ENCODE measurements at places on chromosomes 13 and 19.
A peak's percentile ranks its signal among the peaks of the same experiment; 100 is the strongest.

- DNase-seq = peak; percentile 90
Measured at GRCh38 chr19:13154911-13155471, 4.8 kb downstream of the IER2 start.

DNA sequence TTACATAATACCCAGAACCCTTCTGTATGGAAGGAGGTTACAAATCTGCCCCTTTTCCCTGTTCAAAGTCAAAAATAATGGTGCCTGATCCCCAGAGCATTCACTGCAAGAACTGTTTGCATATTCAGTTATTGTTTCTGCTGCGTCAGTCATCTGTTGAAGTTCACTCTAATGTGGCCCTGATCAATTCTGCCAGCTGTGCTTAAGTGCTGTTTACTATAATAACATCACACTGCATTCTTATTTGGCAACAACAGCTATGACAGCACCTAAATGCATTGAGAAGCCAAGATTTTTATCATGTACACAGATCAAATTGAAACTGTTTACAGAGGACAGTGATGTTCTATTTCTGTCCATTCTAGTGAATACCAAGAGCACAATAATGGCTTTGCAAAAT lies 115.9 kb downstream of the DACH1 start:
- DNase-seq = no peak

DNA sequence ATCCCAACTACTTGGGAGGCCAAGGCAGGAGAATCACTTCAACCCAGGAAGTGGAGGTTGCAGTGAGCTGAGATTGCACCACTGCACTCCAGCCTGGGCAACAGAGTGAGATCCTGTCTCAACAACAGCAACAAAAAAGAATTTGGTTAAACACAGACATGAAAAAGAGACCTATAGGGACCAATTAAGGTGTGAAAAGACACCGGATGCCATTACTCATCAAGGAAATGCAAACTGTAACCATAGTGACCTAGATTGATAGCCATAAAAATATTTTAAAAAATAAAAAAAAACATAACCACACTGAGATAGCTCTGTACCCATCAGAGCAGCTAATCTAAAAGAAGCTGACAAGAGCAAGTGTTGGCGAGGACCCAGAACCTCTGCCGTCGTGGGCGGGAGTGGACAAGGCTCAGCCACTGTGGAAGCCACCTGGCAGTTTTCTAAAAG lies 37.1 kb upstream of the ISYNA1 start:
- DNase-seq = peak; percentile 39

- no peak for DNase-seq
Measured at GRCh38 chr19:17155251-17155650, 59.9 kb upstream of the USE1 start.

DNA sequence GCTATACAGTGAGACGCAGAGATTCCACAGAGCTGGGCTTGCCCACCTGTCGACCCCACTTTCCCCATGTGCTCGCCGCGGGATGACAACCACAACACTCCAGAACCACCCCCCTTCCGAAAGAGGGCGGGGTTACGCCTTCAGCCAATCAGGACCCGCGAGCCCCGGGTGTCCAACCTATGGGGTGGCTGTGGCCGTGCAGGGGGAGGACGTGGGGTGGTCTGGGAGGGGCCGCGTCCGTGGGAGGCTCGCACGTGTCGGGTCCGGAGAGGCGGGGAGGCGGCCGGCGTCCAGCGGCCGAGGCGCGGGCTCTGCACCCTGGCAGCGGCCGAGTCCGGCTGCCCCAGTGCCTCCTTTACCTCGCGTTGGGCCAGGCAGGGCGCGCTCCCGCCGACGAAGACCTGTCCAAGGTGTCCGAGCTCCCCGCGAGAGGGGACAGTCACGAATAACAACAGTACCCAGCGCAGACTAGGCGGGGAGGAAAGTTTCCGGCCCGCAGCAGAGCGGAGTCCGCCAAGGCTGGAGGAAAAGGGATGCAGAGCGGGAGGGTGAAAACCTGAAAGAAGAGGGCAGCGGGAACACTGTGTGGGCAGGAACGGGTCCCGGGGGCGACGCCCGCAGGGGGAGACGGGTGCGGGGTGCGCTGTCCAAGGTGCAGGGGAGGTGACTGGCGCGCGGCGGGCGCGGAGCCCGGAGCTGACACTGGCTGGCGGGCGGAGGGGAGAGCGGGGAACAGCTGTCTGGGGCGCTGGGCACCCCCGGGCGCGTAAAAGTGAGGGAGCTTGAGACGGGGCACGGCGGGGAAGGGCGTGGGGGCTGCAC lies 911 bp downstream of the ENOX1 start:
- DNase-seq = no peak

- no peak for DNase-seq
Measured at GRCh38 chr13:39603424-39603947, 493 bp upstream of the LHFPL6 start.

GRCh38 chr13:63190219-63190618 lies 1774.6 kb upstream of the PCDH20 start:
- DNase-seq = no peak

DNA sequence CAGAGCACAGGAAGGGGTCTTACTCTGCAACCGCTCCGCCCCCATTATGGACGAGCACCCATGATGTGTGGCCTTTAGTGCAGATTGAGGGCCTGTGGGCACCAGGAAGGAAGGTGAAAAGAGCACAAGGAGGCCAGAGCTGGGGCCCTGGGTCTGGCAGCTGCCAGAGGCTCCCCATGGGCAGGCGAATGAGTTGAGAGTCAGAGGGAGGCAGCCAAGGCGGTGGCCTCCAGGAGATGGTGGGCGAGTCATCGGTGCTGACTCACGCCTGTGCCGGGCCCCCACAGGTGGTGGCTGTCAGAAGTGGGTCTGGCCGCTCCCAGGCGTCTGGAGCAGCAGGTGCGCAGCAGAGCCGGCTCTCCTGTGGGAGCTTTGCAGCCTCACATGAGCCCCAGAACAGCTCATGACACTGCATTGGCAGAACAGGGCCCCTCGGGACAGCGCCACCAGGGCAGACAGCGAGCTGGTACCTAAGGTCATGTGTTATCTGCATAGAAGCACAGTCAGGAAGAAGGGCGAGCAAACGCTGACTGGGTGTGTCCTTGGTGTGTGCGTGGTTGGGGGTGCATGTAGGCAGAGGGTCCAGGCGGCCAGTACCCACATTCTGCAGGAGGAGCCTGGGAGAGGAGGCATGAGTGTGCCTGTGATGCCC lies 68.8 kb downstream of the CHST8 start:
- DNase-seq = no peak

DNA sequence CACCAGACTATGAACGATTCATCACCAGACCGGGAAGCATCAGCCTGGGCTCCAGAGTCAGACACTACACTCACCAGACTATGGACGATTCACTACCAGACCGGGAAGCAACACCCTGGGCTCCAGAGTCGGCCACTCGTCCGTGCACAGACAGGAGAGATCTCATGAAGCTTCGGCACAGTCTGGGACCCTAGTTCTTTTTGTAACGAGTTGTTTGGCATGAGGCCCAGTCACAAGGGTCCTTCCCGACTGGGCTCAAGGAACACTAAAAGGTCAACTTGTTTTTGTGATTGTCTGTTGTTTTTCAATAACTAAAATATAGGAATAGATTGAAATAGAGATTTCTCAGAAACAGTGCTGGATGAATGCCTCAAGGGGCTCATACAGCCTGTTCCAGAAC lies 1141.6 kb upstream of the MIR17HG start:
- DNase-seq = no peak

GRCh38 chr19:677601-678436 lies 1.6 kb downstream of the FSTL3 start:
- DNase-seq = no peak

- DNase-seq = no peak
Measured at GRCh38 chr13:103282571-103283450, 216.6 kb upstream of the SLC10A2 start.

GRCh38 chr19:34171877-34172660 lies at the start of gene LSM14A:
Gene LSM14A (plus strand): TSS chr19:34172504. CDS start chr19:34172643, 139 bp downstream.
- peak; percentile 94 for DNase-seq

DNA sequence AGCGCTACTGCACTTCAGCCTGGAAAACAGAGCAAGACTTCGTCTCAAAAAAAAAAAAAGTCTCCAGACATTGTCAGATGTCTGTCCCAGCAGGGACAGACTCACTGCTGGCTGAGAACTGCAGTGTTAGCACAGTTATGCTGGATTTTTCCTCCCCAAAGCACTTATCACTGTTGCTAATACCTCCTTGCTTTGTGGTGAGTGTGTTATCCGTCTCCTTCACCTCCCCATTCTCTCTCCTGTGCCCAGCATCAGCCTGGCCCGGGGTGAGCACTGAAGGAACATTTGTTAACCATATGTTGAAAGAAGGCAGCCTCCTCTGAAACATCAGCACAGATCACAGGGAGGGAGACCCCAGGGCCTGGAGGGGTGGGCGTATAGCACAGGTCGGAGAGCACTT lies 11.3 kb downstream of the MYO9B start:
- DNase-seq = no peak

- no peak for DNase-seq
Measured at GRCh38 chr13:72852207-72852606, 70.3 kb downstream of the PIBF1 start.

GRCh38 chr13:97117388-97117910 lies 104.7 kb upstream of the MBNL2 start:
- DNase-seq = no peak

GRCh38 chr13:79194272-79194671 lies 211.8 kb downstream of the RBM26 start:
- DNase-seq = peak; percentile 45

DNA sequence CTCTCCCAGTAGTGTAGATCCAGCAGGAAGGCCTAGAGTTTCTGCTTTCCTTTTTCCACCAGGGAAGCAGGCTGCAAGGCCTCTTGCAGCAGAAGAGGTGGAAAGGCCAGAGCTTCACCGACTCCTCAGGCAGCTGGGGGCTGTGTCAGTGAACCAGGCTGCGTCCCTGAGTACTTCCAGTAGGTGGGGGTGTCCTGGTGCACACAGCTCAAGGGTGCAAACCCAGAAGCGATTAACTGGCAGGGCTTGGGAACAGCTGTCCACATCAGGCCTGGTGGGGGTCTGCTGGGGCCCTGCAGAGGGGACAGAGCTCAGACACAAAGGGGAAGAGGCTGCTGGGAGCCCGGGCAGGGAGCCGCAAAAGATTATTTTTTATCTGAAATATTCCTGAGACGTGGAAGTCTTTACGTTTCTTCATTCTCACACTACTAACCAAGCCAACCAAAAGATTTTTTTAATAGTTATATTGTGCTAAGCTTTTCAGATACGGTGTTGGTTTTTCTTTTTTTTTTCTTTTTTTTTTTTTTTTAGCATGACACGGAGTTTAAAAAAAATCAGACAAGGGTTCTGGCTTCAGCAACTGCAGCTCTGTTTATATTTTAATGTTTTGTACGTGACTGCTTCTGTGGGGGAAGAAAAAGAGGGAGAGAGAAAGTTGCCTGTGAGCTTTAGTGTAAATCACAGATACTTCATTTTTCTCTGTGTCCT lies 11.0 kb downstream of the TSHZ3 start:
- no peak for DNase-seq

- no peak for DNase-seq
Measured at GRCh38 chr13:74218291-74218690, 84.1 kb upstream of the KLF12 start.

DNA sequence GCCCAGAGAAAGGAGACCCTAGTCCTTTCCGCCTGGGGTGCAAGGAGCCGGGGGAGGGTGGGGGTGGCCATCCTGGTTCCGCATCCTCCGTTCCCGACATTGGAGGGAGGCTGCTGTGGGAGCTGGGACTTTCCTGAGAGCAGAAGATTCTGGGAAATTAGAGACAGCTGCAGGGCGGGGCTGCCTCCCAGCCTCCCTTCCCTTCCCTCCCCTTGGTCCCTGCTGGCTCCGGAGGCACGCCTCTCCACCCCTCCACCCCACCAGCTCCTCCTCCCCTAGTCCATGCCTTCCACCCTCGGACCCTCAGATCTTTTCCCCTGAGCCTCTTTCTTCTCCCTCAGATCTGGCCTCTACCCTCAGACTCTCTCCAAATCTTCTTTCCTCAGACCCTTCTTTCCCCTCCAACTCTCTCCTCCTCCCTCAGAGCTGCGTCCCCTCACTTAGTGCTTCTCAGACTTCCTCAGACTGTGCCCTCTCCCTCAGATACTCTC lies 3.1 kb upstream of the BCL3 start:
- no peak for DNase-seq

GRCh38 chr13:75762955-75763354 lies 126.8 kb downstream of the LMO7 start:
- DNase-seq = no peak

Data from CD4-positive, alpha-beta T cell treated with Interleukin-15 for 1 hour (primary cell).